ENCODE measurements at places on chromosomes 5 and 9.

- DNase-seq = no peak
These were observed 61.7 kb upstream of the ELAVL2 start for GRCh38 chr9:23887781-23888180.

DNA sequence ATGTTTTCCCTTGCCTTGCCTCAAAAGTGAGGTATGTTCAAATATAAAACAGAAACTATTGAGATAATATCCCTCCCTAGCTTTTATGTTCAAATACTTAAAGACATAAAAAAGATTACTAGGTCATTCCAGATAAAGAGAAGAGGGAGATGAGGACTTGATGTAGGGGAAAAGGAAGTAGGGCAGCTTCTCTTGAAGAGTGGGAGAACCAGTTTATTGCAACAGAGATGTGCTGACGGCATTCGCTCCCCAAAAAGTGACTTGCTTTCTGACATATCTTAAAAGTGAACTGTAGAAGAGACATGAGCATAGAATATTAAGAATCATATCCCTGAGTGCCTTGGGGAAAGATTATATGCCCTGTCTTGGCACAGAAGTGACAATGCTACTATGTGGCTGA lies 330.2 kb upstream of the NREP start:
- DNase-seq = no peak

- no peak for DNase-seq
These were observed 1299.8 kb upstream of the WWC1 start for GRCh38 chr5:166991601-166992000.

- DNase-seq = no peak
These were observed 68.7 kb downstream of the PRR16 start for GRCh38 chr5:120532835-120533234.

GRCh38 chr5:80540691-80541090 lies 29.4 kb downstream of the ANKRD34B start:
- DNase-seq = no peak
